ENCODE measurements at places on chromosomes 7 and 10.

GRCh38 chr10:123275136-123275564 lies 120.9 kb downstream of the BUB3 start:
- no peak for DNase-seq

DNA sequence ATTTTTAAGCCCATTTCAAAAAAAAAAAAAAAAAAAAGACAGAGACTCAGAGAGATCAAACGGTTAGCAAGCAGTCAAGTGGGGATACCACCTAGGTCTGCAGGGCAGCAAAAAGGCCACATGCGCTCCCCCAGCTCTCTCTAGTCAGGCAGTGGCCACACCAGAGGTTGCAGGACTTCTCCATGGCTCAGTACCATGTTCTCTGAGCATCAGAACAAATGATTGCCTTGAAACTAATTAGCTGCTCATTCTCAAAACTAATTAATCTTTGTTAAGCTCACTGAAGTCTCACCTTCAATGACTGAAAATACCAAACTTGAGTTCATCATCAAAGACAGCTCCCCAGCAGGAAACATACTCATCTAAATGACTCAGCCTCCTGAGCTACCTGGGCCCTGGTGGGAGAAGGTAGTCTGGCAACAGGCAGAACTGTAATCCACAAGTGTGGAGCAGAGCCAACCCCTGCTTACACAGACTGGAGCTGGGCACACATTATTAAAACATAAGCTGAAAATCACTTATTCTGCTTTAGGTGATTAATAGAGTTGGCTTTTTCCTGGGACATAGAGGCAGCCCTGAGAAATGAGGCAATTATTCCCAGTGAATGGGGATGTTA lies 319.6 kb downstream of the GRID1 start:
- DNase-seq = no peak

DNA sequence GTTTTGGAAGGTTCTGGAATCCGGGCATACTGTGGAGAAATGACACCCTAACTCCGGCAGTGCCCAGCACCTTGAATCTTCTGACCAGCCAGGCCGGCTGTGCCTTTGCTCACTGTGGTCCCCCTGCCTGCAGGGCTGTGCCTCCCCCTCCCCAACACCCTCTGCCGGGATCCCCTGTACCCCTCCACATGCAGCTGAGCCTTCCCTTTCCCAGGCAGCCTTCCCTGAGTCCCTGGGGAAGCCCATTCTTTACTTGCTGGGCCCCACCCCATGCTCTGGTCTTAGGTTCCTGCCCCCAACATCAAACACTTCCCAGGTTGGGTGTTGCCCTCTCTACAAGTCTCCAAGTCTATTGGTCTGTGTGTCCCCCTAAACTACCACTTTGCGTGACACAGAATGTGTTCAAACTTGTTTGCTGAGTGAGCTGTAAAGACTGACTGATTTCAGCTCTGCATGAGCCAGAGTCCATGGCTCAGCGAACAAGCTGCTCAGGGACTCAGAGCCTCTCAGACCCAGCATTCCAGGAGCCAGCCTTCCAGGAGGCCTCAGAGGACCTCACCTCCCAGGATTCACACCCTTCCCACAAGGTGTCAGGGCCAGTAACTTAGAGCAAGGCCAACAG lies 31.6 kb downstream of the CALML5 start:
- DNase-seq = no peak

DNA sequence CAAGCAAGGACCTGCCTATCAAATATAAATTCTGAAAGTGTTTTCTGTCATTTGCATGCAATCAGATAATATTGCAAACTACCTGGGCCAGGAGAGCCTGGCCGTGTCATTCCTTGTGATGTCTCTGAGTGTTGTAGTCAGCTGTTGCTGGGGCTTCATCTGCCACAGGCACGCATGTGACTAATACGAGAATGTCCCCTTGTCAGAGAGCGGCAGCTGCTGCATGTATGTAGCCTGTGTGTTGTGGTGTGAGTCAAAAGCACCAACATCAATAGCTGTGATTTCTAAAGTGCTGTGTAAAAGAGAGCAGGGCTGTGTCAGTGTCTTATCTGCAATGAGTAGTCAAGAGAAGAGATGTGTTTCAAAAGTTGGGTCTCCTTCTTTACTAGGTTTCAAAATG lies 155.4 kb downstream of the POU6F2 start:
- DNase-seq = no peak

- DNase-seq = no peak
These were observed 46.0 kb downstream of the SH2D4B start for GRCh38 chr10:80583685-80584084.

DNA sequence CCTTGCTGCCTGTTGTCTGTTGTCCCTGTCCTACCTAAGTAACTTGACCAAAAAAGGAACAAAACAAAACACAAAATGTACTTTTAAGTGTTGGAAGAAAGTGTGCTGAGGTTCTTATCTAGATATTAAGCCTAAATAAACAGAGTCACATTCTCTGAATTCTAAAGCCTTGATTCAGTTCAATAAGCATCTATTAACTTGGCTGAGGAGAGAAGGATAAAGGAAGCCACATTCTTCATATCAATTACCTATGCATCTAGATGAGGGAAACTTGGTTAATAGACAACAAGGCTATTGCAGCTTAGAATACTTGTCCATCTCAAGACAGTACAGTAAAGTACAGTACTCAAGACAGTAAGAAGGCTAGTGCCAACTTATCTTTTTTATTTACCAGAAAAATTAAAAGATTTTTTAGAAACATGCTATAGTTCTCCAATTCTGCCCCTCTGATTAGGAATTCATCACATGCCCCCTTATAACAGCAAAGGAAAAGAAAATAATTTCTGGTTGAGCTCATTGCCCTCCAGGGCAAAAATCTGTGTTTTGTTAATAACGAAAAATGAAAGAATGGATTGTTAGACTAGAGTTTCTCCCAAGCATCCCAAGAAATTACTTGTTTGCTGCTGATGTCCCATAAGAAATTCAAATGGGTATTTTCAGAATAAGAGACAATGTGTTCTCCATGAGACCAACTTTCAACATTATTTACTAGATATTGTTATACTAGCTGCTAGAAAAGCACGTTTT lies 546.5 kb upstream of the SEMA3D start:
- no peak for DNase-seq

- DNase-seq = no peak
These were observed 38.5 kb downstream of the MTURN start for GRCh38 chr7:30173058-30173897.

DNA sequence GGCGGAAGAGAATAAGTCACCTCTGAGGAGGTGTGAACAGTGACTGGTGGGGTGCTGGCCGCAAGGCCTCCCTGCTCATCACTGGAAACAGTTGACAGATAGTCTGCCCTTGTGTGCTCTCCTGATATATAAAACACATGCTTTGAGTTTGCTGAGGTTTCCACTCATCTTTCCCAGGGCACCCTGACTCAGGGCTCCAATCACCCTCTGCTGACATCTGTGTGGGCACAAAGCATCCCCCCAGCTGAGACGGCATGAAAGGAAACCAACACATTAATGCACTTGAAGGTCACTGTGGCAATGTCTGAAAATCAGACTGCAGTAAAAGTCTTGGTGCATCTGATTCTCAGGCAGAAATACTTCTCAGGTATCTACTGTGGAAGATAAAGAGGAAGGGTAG lies 49.8 kb downstream of the EPDR1 start:
- DNase-seq = no peak

DNA sequence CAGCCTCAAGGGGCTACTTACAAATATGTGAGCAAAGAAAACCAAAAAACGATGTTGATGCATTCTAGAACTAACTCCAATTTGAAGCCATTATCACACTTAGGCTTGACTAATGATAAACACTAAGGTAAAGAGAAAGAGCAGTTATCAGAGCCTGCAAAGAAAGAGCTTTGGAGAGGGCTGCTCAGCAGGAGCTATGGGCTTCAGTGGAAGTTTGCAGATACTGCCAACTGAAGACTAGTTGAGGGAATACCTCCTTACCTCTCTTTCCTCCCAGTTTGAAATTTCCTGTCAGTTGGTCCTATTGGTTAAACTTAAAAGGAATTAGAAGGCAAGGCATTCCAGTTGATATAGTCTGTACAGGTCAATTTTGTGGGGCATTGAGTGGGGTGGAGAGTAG lies 498.1 kb upstream of the POT1 start:
- no peak for DNase-seq

Measured in activated T-helper 2 cell treated with anti-CD3 and anti-CD28 coated beads, Interferon-gamma antibody, Interleukin-2, Interleukin-4, amounts not matched to agents 10 μg/mL and 5 μg/mL and 100 μg/mL, durations not matched to agents 14 hours and 24 hours and 36 hours (primary cell).